Stimulated activated CD4-positive, alpha-beta T cell treated with anti-CD3 and anti-CD28 coated beads, Interleukin-2, amount 100 ng/mL, for 24 hours (primary cell): ENCODE measurements at places on chromosomes 16 and 17.

DNA sequence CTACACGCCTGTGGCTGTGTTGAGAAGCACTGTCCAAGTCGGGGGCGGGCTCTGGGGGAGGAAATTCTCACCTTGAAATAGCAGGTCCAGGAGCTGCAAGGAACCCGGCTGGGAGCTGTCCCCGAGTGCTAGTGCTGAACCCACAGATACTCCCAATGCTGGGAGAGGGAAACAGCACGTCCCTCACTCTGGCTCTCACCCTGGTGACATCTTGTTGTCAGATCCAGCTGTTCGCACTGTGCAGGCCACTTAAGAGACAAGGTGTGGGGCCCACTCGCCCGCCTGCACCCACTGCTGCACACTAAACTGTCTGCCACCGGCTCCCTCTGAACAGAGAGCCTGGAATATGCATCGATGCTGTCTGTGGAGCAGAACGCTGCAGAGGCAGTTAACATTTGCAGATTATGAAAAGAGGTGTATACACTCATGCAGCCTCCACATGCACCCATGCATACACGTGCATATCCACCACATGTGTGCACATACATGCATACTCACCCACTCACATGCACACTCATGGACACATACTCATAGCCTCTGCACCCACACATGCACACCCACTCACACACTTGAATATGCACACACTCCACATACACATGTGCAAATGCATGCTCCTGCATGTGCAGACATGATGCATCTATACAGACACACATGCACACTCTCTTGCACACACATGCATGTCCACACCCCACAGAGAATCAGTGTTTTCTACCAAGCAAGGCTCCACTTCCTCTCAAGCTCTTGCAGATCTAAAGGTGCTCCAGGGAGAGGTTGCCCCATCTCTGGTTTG is 42.0 kb downstream of the MGAT5B start:
- DNase-seq, result peak; percentile 50

- no peak for DNase-seq
These were observed 106.8 kb downstream of the BRIP1 start for GRCh38 chr17:61756561-61756960.

DNA sequence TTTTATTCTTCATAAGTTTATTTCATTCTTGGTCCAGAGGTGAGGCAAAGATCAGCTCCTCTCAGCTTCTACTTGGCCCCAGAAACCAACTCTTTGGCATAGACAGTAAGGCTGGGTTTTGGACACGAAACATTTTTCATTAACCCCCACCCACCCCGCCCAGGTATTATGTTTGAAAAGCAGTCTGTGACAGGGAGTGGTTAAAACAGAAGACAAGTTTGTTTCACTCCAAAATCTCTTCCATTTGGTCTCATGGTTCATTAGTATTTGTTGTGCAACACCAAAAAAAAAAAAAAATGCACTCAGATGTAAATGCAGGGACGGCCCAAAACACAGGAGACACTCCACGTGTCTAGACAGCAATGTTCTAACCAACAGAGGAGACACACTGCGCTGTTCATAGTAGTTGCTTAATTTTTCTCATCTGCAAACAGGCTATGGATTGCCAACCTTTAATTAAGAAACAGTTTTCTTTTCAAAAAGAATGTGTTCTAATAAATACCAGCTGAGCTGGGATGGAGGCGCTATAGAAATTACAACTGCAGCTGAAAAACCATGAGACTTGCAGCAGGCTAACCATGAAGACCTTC is 39.8 kb upstream of the MMP2 start:
- no peak for DNase-seq

DNA sequence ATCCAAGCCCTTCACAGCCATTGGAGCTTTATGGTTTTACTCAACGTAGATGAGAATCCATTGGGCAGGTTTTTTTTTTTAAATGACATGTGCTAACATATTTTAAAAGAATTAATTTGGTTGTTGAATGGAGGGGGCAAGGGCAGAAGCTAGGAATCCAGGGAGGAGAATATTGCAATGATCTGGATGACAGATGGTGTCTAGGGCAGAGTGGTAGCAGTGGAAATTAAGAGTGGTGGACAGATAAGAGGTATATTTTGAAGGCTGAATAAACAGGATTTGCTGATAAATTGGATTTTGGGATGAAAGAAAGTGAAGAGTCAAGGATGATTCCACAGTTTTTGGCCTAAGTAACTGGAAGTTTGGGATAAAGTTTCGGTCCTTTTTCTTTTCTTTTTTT is 54.8 kb upstream of the DHX40 start:
- DNase-seq, result no peak

GRCh38 chr17:29593591-29594518 is 923 bp downstream of the ANKRD13B start:
- peak; percentile 51 for DNase-seq

- DNase-seq, result no peak
These were observed 30.2 kb upstream of the ENPP7 start for GRCh38 chr17:79700592-79700991.

GRCh38 chr16:30041841-30042240 is 10.8 kb upstream of the TLCD3B start:
- no peak for DNase-seq

GRCh38 chr16:5604770-5605169 is 507.2 kb upstream of the EEF2KMT start:
- no peak for DNase-seq

DNA sequence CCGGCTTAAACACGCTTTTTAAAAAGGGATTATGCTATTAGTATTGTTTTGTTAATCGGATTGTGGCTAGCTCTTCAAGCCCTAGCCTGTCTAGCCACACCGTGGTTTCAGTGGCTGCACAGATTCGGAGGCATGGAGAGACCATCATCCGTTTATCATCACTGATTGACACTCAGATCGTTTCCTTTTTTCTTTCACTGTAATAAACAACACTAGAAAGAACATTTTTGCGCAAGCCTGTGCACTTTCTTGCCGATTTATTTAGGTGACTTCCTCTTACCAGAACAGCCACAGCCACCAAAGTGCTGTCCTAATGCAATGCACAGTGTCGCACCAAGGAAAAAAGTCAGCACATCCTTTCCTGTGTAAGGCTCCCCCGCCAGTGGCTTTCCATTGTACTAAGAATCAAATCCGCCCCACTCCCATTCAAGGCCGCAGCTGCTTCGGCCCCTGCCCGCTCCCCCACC is 78.2 kb downstream of the CRISPLD2 start:
- DNase-seq, result no peak

- DNase-seq, result no peak
These were observed 82.8 kb upstream of the GNG13 start for GRCh38 chr16:883340-883739.

DNA sequence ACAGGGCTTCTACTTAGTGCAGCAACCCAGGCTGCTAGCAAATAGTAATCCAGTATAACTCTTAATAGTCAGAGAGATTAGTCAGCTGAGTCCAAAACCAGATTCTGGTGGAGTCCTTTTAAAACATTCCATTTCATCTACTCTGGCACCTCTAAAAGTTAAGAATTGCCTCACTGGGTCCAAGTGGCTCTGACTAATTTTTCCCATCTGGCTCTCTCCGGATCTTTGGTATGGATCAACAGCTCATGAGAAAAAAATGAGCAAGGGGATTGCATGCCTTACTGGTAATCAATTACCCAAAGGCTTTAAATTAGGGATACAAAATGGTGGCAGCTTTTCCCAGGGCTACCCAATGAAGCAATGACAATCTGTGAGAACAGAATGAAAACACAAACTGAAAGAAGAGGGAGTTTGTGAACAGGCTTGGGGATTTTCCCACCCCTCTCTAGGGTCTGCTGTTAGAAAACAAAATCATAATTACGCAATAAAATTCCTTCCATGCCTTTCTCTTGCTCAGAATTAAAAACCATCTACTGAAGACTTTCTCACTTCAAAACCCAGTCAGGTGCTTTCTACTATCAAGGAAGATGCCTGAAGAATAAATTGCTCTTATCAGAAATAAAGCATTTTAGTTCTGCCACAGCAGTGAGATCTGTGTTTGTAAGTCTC is 84.6 kb upstream of the PMFBP1 start:
- DNase-seq, result no peak

- DNase-seq, result no peak
These were observed 54.8 kb downstream of the RAP1GAP2 start for GRCh38 chr17:2850991-2851390.

DNA sequence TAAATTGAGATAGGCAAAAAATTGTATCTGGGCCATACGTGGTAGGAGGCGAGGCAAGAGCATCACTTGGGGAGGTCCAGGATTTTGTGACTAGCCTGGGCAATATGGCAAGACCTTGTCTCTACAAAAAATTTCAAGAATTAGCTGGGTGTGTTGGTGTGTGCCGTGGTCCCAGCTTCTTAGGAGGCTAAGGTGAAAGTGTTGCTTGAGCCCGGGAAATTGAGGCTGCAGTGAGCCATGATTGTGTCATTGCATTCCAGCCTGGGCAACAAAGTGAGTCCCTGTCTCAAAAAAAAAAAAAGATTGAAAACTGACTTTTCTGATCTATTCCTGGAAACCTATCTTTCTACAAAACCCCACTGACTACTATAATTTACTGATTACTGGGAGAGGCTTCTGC is 26.7 kb downstream of the CDK12 start:
- no peak for DNase-seq

DNA sequence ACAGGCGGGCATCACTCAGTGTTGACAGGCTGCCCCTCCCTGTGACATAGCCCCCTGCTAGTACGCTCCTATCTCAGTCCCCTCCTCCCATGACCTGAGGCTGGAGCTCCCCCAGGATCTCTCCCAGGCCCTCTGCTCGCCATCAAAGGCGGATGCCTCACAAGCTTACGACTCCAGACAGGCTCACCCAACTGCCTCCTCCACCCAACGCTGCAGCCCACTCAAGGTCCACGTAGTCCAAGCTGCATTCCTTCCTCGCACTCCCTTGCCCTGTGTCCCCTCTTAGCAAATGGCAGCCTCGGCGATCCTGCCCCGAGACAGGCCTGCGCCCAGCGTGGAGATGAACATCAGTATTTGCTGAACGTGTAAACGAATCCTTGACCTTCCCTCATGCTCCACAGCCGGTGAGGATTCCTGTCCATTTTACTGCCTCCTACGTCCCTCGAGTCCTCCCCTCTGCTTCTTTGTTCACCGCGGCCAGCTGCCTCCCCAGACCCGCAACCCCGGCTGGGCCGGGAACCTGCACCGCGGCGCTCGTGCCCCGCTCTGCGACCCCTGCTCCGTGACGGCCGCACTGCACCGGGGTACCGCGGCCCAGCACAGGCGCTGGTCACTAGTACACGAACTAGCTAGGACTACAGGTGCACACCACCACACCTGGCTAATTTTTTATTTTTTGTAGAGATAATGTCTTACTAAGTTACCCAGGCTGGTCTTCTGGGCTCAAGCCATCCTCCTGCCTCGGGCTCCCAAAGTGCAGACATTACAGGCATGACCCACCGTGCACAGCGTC is 838 bp upstream of the TMEM97 start:
- peak; percentile 28 for DNase-seq

DNA sequence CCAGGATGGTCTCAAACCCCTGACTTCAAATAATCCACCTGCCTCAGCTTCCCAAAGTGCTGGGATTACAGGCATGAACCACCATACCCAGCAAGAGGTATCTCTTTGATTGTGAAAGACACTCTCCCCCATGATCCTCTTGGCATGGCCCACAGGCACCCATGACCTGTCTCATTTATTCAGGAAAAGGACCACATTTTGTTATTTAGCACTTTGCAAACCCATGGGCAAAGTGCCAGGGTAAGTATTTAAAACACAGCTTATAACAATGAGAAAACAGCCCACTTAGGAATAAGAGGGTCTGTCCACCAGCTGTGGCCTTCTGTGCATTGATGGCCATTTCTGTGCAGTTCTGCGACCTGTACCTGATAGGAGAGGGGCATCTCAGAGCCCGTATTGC is 12.8 kb upstream of the AKTIP start:
- DNase-seq, result no peak

DNA sequence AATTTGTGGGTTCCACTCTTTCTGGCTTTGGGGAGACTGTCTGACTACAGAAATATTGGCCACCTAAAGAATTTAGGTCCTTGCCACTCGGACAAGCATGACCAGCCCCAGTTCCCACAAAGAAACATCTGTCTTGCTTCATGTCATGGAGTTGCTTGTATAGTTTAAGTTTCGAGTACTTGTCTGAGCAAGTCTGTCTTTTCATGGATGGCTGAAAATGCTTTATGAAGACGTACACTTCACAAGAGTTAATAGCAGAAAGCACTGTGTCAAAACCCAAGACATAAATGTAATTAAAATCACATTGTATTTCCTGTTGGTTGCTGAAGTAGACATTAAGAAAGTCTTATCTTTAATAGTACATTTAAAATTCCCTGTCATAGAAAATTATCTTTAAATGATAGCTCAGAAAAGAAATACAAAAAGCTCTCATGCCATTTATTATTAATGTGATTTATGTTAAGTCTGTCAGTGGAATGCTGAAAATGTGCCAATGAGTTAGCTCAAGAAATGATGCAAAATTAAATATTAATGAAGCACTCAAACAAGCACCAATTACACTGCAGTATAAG is 29.8 kb upstream of the XYLT2 start:
- no peak for DNase-seq

DNA sequence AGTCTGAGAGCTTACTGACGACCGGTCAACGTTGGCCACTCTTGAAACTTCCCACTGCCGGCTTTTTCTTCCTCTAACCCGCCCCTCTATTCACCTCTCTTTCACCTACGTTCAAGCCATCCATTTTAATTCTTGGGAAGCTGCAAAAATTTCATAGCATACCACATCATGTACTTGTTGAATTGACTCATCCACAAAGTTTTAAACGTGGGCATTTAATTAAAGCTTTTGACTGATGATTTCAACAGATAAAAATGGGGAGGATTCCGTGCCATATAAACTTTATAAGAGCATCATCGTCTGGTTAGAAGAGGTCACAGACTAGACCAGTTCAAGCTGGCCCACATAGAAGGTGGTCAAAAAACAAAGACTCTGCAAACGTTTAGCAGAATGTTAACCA is 22.5 kb downstream of the VPS53 start:
- DNase-seq, result no peak

DNA sequence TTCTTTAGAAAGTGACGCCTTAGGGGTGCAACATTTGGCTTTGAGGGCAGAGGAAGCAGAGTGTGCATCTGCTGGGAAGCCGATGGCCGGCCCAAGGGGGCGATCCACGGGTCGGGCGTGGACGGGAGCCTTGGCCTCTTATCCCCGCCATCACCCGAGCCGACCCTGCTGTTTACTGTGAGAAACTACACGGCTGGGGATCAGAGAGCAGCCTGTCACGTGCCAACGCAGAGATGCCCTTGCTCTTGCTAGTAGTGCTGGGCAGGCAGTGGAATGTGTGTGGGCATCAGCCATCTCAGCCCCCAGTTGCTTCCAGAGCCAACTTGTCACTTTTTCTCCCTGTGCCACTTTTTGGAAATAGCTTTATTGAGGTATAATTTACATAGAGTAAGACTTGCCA is 26.7 kb upstream of the ITGB4 start:
- no peak for DNase-seq
